Posterior cingulate gyrus (tissue), 11 donors: ENCODE measurements at places on chromosomes 3 and 15.

GRCh38 chr3:134803051-134803505 is 8.0 kb downstream of the EPHB1 start:
- no peak for DNase-seq

- no peak for DNase-seq
Measured at GRCh38 chr3:148528024-148528423, 169.7 kb upstream of the AGTR1 start.

- no peak for DNase-seq
Measured at GRCh38 chr3:152556731-152557254, 278.1 kb upstream of the P2RY1 start.

DNA sequence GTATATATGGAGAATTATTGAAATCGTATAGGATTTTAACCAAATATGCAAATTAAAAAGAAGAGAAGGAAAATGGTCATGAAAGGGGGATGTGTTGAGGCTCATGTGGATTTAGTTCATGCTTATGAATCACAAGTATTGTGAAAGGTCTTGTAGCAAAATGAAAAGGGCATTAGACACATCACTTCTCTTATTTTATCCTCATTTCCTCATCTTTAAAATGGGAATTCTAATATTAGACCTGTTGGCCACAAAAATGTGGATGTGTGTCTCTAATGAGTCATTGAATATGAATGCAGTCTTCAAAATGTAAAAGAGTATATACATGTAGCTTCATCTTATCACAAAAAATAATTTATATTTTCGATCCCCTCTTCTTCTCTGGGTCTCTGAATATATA is 14.9 kb upstream of the ALCAM start:
- DNase-seq, result no peak

DNA sequence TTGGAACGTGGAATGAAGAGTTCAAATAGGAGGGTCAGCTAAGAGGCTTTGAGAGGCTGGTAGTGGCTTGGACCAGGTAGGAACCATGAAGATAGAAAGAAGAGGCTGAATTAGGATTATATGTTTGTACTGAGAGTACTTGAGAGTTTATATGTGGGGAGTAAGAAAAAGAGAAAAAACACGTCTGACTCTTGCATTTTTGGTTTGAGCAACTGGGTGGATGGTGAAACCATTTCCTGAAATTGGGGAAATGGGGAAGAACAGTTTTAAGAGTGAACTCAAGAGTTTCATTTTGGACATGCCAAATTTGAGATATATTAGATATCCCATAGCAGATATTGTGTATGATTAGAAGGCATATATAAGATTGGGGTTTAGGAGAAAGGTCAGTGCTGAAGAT is 92.9 kb upstream of the TNIK start:
- DNase-seq, result no peak

DNA sequence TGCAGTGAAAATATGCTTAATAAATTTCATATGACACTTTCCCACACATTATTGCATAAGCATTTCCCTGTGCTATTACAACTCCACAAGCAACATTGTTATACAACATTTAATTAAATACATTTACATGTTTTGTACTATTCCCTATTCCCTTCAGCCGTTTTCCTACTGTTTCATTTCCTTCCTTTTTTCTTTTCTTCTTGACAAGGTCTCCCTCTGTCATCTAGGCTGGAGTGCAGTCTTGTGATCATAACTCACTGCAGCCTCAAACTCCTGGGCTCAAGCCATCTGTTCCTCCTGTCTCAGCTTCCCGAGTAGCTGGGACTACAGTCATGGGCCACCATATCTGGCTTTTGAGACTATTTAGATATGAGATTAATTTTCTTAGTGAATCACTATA is 254.7 kb downstream of the NFKBIZ start:
- no peak for DNase-seq

- DNase-seq, result no peak
Measured at GRCh38 chr3:59510576-59510975, 460.8 kb upstream of the CFAP20DC start.

- DNase-seq, result no peak
Measured at GRCh38 chr3:134904241-134904771, 109.2 kb downstream of the EPHB1 start.

DNA sequence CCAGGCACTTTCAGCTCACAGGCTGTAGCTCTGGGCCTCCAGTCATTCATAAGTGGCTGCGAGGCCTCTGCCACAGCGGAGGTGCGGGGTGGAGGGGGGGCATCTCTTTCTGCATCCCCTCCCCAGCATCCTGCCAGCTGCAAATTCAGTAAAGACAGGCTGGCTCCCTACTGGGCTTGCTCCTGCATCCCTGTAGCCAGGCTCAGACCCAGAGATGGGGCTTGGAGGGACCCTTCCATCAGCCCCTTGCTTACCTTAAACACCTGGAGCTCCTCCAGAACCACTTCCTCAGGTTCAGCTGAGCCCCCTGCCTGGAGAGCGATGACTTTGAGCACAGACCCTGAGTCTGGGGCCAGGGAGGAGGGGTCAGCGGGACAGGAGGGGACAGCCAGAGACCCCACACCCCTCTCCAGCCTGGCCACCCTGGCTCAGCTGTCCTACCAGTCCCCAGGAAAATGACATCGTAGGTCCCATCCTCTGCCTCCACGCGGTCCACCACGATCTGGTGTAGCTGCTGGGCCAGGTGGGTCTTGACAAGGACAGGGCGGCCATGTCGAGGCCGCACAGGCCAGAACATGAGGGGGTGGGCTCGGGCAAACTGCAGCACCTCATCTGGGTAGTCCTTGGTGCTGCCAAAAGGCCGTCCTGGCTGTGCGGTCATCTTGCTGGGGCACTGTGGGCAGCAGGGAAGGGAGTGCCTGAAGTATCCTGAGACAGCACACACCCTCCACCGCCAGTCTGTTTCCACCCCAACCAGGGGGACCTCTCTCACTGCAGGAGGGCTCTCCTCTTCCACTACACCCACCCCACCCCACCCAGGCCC is 5.3 kb downstream of the SEMA3G start:
- DNase-seq, result no peak

DNA sequence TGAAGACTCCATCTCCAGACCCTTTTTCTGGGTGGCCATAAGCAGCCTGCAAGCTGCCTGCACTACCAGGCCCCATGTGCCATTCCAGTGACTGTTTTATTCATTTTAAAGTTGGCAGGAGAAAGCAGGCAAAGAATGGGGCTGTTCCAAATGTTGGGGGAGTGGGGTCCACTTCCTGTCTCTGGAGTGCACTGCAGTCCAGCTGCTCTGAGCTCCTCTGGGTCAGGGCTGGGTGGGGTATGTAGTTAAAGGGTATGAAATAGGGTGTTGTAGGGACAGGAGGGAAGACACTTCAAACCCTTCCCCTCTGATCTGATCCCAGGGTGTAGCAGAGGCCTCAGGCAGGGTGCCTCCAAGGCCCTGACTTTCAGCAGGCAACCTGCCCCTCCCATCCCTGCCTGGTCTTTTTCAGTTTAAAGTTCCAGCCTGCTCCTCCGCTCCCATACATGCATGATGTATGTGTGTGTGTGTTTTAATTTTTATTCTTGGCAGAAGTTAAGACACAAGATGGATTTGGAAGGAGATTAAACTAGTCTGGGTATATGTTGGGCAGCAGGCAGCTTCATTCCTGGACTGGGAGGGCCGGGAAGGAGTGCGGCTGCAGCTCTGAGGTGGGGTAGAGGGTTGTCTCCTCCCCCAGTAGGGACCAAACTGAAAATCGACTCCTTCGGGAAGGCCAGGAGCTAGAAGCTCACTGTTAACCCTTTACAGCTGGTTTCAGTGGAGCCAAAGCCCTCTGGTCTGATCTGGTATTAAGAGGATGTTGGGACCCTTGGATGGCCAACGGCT is 17.3 kb downstream of the BOC start:
- no peak for DNase-seq

DNA sequence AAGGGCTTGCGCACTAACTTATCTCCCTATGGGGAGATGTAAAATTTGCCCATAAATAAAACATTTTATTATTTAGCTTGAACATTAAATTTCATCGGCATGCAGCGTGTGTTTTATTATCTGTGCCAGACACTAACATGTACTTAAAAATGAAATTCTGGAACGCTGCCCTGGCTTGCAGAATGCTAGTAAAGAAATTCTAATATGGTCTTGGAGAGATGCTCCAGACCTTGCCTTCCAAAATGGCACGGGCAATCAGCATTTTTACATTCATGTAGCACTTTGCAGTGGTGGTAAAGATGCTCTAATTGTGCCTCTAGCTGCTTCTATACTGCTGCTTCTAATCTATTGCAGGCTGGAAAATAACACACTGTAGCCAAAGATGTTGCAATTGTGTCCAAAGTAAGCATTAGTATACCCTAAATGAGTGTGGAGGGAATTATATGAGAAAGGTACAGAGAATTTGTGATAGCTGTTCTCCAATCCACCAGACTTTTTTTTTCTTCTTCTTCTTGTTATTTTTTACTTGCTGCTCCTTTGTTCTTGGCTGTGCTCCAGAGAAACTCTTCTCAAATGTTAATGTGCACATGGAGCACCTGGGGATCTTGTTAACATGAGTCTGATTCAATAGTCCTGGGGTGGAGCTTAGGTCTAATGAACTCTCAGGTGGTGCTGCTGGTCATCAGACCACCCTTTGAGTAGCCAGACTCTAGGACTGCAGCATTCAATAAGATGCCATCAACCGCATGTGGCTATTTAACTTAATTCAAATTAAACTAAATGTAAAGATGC is 47.3 kb downstream of the CRABP1 start:
- DNase-seq, result no peak

DNA sequence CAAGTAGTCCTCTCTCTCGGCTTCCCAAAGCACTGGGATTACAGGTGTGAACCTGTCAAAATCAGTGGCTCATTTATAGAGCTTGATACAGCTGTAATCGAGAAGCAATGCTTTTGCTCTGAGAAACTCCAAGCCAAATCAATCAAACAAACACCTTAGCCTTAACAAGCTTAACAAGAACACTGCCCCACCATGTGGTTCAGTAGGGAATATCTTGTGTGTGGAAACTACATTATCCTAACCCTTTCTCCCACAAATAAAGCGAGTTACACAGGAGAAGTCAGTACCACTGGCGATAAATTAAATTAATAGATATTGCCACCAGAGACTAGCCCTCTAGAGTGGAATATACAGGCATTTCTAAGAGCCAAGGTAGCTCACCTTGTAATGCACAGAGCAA is 13.9 kb downstream of the CDAN1 start:
- no peak for DNase-seq

GRCh38 chr3:117844676-117845075 is 1135.1 kb downstream of the TUSC7 start:
- no peak for DNase-seq

GRCh38 chr15:26869628-26870027 is 2.8 kb downstream of the GABRA5 start:
- DNase-seq, result no peak

DNA sequence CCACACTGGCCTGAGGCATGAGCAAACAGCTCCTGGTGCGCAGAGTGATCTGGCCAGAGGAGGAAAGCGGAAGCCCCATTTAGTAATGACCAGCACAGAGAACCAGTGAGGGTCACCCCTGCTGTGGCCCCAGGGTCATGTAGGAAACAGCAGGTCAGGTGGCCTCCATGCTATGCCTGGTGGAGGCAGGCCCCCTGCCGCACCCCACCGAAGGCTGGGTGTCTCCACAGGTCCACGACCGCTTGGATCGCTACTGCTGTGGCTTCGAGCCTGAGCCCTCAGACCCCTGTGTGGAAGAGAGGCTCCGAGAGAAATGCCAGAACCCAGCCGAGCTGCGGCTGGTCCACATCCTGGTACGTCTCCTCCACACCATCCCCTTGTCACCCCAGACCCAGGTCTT is 52.6 kb downstream of the POMGNT2 start:
- DNase-seq, result no peak

- DNase-seq, result no peak
Measured at GRCh38 chr15:35713733-35714132, 167.8 kb upstream of the DPH6 start.

DNA sequence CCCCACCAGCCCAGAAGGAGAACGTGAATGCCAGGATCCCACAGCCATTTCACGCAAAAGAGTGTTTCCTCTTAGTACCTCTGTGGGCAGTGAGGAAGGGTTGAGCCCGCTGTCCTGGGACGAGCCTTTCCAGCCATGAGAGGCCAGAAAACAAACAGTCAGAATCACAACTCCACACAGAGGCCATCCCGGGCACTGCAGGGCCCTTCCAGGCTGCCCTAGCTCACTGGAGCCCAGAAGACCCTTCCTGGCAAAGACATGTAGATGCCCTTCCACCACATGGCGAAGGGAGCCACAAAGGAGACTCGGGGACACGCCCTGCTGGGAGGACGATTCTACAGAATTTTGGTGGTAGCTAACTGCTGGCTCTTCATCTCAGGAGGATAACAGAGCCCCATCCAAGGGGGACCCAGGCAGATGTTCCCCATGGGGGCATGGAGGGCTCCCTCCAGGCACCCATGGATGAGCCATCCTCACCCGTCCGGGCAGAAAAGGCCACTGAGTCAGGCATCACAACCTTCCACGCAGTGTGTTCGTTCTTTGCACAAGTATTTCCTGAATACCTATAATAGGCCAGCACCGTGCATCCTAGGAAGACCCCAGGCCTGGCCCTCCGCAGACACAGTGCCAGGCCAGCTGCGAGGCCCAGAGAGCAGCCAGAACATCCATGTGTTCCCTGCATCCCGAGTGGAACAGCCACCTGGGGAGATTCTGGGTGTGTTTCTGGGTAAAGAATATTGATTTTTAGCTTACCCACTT is 47.2 kb downstream of the SLC12A8 start:
- no peak for DNase-seq

DNA sequence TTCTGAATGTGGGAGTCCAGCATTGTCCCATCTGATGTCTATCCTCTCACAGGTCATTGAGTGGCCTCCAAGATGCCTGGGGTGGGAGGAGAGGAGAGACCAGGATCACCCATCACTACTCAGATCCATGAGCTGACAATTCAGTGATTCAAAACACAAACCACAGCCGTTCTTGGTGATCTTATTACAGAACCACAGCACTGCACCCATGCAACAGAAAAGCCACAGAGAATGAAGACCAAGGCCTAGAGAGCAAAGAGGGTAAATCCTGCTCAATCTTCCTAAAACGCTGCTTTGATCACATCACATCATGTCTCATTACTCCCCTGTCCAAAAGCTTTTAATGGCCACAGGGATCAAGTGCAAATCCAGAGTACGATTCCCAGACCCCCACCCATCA is 23.5 kb downstream of the ANP32A start:
- no peak for DNase-seq

GRCh38 chr3:125062904-125063618 is 7.3 kb upstream of the HEG1 start:
- no peak for DNase-seq

DNA sequence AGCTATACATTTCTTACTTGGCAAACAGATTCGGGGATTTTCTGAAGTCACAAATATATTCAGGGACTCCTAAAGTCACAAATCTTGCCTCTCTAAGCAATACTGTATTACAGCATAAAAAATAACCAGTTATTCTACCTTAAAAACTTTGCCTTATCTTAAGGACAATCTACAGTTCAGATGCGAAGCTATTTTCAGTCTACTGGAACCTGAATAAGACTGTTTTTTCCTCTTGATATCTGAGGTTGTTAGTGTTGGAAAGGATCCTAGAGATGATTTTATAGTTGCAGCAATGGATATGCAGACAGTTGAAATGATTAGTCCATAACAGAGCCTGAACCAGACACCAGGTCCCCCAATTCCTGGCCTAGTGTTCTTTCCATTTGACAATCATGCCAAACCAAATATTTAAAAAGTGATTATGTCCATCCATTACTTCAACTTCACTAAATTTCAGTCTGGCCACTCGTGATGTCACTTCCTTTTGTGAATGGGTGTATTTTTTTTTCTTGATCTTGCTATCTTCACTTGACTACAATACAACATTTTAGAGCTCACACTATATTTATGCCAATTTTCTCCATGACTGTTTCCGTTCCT is 1.8 kb downstream of the HDGFL3 start:
- no peak for DNase-seq

- no peak for DNase-seq
Measured at GRCh38 chr3:72437661-72438406, 410.4 kb downstream of the SHQ1 start.

GRCh38 chr15:100770661-100771584 is 108.7 kb upstream of the ALDH1A3 start:
- DNase-seq, result no peak
